ENCODE measurements at places on chromosomes 11 and 22.
A peak's percentile ranks its signal among the peaks of the same experiment; 100 is the strongest.

DNA sequence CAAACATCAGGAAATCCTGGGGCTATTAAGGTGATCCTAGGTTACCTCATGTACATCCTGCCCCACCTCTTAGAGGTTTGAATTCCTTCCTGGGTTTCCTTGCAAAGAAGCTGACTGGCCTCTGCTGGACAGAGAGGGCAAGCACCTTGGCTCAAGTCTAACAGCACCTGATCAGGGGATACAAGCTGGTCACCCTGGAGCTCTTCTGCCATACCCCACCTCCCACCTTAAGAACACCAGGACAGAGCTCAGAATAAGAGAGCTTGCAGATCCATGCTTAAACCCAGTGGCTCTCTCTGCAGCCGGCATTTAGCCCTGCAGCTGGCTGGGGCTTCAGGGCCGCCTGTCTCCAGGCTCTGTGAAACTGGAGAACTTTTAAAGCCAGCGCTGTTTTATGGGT lies 386.6 kb upstream of the NARS2 start:
- no peak for DNase-seq

DNA sequence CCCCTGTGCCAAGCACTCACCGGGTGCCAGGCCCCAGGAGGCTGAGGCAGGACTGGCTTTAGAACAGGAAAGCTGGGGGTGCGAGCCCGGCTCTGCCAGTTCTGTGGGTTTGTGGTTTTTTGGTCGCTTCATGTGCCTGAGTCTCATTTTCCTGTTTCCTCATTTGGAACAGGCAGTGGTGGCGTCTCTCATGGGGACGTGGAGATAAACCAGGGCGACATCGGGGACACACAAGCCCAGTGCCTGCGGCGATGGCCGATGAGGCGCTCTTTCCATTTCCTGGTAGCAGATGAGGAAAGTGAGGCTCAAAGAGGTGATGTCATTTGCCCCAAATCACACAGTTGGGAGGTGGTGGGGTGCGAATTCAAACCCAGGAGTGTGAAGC lies 20.8 kb upstream of the CHKA start:
- DNase-seq: peak; percentile 78

- no peak for DNase-seq
These were observed 38.7 kb upstream of the SWAP70 start for GRCh38 chr11:9625162-9625561.

- no peak for DNase-seq
These were observed 94.0 kb downstream of the NTM start for GRCh38 chr11:131464461-131464860.

DNA sequence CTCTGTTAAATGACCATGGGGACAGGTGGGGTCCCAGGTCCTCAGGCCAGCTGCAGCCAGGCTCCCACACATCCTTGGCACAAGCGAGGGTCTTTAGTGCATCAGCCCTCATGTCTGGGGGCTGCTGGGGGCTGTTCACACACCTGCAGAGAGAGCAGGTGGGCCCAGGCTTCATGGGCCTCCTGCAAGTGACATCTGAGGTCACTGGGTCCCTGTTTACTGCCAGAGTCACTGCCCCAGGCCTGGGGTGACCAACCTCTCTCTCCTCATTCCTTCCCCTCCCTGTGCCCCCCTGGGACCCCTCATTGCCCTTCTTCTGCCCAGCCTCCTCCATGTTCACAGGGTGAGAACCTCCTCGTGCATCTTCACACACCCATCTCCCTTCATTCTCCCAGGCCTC lies 92.4 kb downstream of the RTL6 start:
- DNase-seq: peak; percentile 14

DNA sequence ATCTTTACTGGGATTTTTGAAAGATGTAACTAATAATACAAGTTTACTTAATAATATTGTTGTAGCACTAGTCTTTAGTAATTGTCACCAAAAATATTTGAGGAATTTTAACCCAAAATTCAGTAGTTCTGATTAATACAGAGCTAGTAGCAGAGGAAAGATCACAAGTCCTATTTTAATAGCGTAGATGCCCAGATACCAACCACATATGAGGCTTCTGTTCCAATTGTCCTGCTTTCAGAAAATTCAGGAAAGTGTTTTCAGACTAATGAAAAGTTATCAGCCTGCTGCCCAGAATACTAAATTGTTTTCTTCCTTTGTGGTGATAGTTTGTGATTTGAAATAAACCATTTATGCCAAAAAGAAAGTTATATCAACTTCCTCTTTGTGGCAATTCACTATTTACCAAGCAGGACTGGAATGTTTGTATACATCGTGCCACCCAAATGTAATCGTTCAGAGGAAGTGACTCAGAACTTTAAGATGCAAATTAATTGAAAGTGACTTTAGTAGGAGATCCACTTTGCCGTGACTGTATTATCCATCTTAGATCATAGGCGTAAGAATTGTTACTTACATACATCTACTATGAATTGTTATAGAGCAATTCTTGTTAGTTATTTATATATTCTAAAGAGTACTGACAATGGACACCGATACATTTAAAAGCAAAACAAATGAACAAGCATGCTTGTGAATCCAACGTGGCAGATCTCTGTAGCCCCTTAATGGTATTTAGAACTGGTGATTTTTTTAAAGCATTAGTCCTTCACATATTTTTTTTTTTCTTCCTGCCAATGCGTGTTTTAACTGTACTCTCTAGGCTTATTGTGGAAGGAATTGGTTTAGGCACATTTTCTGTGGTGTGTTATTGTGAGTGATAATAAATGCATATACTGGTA lies 231.0 kb downstream of the DDX10 start:
- no peak for DNase-seq

- no peak for DNase-seq
These were observed 17.7 kb upstream of the TYR start for GRCh38 chr11:89159974-89160373.

DNA sequence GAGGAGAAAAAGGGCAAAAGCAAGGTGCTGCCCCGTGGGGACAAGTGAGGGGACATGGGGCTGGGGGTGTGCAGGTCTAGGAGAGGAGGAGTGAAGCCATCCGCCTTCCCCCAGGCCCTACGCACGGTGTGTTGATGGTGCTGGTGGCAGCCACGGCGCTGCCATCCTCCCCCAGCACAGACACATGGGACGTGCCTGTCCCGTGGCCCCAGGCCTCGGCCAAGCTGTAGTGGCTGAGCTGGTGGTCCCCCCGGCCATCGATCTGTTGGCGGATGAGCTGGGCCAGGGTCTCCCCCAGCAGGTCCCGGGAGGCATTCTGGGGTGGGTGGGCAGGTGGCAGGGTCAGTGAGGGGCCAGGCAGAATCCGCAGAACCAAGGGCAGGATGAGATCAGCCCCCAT lies 18.9 kb downstream of the GGT5 start:
- no peak for DNase-seq

DNA sequence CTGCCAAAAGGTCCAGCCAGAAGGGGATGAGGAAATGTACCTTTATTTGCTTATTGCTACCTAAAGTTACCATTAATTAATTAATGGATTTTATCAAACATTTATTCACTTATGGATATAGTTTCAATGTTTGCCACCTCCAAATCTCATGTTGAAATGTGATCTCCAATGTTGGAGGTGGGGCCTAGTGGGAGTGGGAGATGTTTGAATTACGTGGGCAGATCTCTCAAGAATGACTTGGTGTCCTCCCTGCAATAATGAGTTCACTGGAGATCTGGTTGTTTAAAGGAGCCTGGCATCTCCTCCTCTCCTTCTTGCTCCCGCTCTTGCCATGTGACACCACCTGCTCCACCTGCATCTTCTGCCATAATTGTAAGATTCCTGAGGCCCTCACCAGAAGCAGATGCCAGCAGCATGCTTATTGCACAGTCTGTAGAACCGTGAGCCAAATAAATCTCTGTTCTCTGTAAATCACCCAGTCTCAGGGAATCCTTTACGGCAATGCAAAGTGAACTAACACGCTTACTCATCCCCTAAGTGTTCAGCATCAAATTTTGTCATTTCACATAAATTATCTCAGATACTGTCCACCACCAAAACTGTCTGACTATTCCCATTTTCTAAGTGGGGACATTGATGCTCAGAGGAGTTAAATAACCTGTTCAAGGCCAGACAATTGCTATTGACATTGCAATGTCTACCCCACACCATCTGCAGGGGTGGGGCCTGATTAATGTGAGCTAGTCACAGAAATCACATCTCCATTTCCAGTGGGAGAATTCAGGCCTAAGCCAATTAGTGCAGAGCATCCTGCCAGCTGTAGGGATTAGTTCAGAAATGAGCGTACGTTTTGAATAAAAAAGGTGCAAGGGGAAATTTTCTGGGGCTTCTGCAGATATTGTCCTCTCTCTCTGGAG lies 51.6 kb upstream of the SYN3 start:
- DNase-seq: no peak

GRCh38 chr22:17842386-17842785 lies 68.1 kb upstream of the BID start:
- DNase-seq: no peak

GRCh38 chr22:26587991-26588613 lies 1.8 kb downstream of the TPST2 start:
- no peak for DNase-seq

GRCh38 chr11:115607621-115608221 lies 103.5 kb upstream of the CADM1 start:
- no peak for DNase-seq

GRCh38 chr11:66218036-66218435 lies 50.4 kb upstream of the RAB1B start:
- DNase-seq: no peak

DNA sequence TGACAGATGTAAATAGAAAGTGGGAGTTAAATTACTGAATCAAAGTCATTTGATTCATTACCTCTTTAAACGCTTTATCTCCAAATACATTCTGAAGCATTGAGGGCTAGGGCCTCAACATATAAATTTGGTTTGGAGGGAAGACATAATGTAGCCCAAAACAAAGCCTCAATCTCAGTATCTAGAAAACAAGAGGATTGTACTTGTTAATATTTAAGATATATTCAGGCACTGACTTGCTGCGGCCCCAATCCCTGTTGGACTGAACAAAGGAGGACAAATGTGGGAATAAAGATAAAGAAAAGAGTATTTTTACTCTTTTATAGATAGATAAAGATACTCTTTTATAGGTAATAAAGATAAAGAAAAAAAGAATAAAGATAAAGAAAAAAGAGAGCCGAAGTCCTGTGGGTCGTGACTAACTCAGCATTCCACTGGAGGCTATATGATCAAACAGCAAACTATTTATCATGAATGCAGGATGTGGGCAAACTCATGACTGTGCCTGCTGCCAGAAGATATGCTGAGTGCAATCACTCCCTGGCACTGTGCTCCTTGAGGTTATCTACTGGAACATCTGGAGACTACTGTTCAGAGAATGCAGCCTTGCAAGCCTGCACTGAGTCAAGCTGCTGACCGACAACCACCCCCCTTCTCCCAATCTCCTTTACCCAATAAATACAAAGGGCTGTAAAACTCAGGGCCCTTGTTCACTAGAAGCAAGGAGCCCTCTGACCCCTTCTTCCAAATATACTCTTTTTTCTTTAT lies 6.9 kb downstream of the OR10V1 start:
- no peak for DNase-seq

GRCh38 chr11:113867843-113868503 lies 7.4 kb downstream of the USP28 start:
- DNase-seq: no peak

DNA sequence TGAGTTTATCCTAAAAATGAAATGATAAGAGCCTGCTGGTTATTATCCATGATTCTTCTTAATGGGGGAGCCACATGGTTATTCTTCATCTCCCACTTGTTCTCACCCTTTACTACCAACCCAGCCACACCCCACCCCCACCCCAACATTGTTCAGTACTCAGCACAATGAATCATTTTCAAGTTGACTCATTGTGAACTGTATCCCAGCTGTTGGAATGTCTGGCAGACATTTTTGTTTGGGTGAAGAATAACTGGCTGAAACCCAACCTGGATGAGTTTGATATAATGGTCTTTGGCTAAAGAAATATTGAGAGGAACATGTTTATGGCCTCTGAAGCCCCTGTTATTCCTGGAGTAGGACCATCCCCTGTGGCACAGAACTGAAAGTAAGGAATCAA lies 136.2 kb downstream of the ELP4 start:
- no peak for DNase-seq

- no peak for DNase-seq
These were observed 129.5 kb upstream of the SORL1-AS1 start for GRCh38 chr11:121582296-121582695.

GRCh38 chr11:73586791-73587190 lies 11.1 kb downstream of the FAM168A start:
- no peak for DNase-seq

DNA sequence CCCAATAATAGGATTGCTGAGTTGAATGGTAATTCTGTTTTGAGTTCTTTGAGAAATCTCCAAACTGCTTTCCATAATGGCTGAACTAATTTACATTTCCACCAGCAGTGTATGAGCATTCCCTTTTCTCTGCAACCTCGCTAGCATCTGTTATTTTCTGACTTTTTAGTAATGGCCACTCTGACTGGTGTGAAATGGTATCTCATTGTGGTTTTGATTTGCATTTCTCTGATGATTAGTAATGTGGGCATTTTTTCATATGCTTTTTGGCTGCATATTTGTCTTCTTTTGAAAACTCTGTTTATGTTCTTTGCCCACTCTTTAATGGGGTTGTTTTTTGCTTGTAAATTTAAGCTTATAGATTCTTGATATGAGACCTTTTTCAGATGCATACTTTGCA lies 97.4 kb downstream of the FDX1 start:
- no peak for DNase-seq

- no peak for DNase-seq
These were observed 30.2 kb downstream of the MRTFA start for GRCh38 chr22:40606306-40606705.

- no peak for DNase-seq
These were observed 369 bp downstream of the XRRA1 start for GRCh38 chr11:74948546-74948897.

DNA sequence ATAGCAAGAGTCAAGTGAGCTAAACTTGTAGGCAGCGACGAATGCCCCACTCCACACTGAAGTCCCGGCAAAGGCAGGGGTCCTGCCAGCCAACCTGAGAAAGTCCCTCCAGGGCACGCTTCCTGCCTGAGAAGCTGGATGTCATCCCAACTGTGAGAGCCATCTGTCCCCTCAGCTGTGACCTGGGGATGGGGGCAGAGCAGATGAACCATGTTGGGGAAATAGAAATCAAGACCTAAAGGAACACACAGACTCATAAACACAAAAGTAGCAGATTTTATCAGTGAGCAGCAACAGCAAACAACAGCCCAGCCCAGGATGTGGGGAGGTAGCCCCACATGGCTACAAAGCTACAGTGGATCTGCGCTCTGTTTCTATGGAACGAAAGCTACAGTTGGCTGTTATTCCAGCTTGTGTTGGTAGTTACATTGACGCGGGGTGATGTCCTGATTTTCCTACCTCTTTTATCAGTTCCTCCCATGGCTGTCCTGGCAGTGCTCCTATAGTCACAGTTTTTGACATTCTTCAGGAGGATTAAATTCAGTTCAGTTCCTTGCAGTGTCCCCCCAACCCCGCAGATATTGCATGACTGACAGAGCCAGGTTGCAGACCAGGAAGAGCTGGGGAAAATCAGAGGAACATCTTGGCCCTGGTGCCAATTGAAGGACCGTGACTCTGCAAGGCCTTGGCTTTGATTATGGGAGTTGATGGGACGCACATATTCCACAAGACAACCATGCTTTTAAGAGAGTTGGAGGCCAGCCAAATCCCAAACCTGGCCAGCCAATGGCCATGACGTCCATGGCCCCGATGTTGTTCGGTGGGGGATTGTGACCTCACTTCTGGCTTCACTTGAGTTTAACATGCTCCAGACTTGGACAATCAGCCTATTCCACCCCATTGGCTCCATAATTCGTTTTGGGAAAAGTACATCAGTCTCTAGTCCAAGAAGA lies 14.6 kb downstream of the MRGPRD start:
- DNase-seq: peak; percentile 36

- DNase-seq: no peak
These were observed 25.1 kb upstream of the ALDH3B2 start for GRCh38 chr11:67699521-67699920.

All from pancreas (tissue), 10 donors.